ENCODE measurements at places on chromosomes 4 and X. TPM values are rescaled to one million over a fixed set of nuclear protein-coding genes. Genes with fewer than 3 reads are reported as not detected.

DNA sequence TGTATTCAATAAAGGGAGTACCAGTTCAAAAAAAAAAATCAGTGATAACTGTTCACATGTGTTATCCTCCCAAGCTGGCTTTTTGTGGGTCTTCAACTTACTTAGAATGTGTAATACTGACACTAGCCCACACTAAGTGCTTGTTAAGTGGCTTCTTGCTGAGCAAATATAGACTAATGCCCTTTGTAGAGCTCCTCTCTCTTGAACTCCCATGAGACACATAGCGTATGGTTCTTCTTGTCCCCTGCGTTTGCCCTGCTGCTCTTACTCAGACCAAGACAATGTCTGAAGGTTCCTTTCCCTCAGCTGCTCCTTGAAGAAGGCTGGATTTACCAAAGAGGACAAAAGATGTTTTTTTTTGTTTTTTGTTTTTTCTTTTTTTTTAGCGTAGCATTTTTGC, 110.9 kb downstream of the FRAS1 start:
- DNase-seq: no peak

GRCh38 chrX:117973110-117973807, 143.4 kb downstream of the KLHL13 start:
- DNase-seq: no peak

- no peak for DNase-seq
These were observed 4.2 kb upstream of the ZXDB start for GRCh38 chrX:57587607-57588006.

The PALLD gene
- polyA plus RNA-seq: 40.7 TPM

The EFNB1 gene
- 53.2 TPM for polyA plus RNA-seq
